ENCODE measurements at places on chromosomes 3 and 15. TPM values are rescaled to one million over a fixed set of nuclear protein-coding genes. Genes with fewer than 3 reads are reported as not detected.

The NDN gene
- 23.1 TPM for polyA plus RNA-seq

The TM4SF1 gene
- 1,407 TPM for polyA plus RNA-seq

The CEMIP gene
- polyA plus RNA-seq, result 0.02 TPM

The HEMK1 gene
- polyA plus RNA-seq, result 15.9 TPM

The FBXO40 gene
- not detected for polyA plus RNA-seq

The IL20RB gene
- 0.65 TPM for polyA plus RNA-seq

The ASB7 gene
- polyA plus RNA-seq, result 5.7 TPM

The ERICH6 gene
- not detected for polyA plus RNA-seq

The SLC24A5 gene
- polyA plus RNA-seq, result not detected

The FOXB1 gene
- polyA plus RNA-seq, result not detected

The ITGA11 gene
- 1.0 TPM for polyA plus RNA-seq

- DNase-seq, result no peak
Observed at GRCh38 chr3:132232231-132232792, 84.9 kb upstream of the ACP3 start.

DNA sequence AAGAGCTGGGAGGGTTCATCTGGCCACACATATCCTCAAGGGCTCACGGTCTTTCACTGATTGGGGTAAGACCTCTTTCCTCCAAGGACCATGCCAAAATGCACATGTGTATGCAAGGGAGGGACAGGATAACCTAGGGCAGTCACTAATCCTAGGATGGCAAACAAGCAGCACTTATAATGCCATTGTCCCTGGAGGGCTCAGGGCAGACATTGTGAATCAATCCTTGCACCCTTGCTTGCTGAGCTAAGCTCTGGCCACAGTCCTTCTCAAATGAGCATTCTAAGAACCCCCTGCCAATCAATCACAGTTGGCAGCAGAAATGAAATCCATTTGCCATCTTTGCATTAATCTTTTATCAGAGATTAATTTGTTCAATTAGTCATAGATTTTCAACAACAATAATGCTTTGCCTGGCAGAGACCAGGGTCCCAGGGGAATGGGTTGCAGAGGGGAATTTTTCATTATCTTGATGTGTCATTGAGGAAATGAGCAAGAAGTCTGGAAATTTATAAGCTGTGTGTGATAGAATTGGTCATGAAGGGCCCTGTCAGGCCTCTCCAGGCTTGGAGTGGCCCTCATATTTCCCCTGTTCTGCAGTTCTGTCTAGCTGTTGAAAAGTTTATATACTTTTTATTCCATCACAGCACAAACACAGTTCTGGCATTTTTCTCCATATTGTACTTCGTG lies 57.2 kb upstream of the KY start:
- DNase-seq, result peak; percentile 72

DNA sequence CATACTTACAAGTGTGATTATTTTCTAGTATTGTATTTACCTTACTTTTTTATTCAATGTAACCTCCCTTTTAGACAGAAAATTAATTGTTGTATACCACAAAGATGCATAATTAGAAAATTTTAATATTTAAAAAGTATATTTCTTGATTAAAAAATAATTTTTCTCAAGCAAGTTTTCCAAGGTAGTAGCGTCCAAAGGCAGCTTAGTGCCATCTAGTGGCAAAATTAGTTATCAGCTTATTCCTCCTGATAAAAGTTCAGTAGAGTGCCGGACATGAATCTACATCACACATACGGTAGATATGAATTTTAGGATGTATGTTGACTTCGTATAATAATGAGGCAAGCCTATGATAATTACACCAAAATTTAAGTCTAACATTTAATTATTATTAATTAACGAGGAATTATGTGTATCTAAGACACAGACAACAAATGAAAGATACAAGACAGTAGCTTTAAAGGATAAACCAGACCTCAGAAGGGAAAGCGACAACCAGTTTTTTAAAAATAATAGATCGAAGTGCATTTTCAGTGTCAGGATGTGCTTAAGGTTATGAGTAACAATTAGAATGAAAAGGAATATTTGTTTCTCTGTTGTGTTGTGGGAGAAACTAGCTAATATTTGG lies 405.9 kb downstream of the ROBO1 start:
- peak; percentile 48 for DNase-seq

GRCh38 chr3:101203411-101203810 lies 117.0 kb downstream of the IMPG2 start:
- DNase-seq, result no peak

GRCh38 chr15:51322621-51323296 lies 15.6 kb downstream of the CYP19A1 start:
- DNase-seq, result no peak

DNA sequence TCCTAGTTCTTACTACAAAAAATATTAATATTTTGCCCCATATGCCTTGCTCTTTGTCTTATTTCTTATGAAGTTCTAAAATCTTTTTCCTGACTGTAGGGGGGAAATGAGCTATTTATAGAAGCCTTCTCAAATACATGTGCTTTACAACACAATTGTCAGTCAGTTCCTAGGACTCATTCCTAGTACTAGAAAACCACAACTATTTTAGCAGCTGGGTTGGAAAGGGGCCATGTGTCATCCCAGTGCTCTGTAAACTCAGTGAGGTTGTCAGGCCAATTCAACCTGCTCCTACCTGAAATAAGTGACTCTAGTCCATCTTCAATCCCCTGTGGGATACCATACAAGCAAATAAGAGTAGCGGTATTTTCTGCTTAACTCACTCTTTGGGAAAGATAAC lies 153.8 kb downstream of the ULK4 start:
- DNase-seq, result no peak

DNA sequence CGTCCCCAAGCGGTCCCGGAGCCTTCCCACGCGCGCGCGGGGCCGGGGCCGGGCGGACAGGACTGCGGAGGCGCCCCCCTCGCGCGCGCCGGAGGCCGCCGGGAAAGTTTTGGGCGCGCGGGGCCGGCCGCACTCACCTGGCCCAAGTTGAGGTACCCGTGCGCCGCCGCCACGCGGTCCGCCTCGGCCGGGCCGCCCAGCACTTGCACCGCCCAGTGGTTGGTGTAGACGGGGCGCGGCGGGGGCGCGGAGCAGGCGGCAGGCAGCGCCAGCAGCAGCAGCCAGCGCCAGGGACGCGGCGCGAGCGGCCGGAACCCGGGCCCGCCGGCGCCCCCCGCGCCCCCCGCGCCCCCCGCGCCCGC lies 289 bp downstream of the PCSK6 start:
- DNase-seq, result no peak

- no peak for DNase-seq
Observed at GRCh38 chr3:13584427-13584891, 35.5 kb downstream of the FBLN2 start.

DNA sequence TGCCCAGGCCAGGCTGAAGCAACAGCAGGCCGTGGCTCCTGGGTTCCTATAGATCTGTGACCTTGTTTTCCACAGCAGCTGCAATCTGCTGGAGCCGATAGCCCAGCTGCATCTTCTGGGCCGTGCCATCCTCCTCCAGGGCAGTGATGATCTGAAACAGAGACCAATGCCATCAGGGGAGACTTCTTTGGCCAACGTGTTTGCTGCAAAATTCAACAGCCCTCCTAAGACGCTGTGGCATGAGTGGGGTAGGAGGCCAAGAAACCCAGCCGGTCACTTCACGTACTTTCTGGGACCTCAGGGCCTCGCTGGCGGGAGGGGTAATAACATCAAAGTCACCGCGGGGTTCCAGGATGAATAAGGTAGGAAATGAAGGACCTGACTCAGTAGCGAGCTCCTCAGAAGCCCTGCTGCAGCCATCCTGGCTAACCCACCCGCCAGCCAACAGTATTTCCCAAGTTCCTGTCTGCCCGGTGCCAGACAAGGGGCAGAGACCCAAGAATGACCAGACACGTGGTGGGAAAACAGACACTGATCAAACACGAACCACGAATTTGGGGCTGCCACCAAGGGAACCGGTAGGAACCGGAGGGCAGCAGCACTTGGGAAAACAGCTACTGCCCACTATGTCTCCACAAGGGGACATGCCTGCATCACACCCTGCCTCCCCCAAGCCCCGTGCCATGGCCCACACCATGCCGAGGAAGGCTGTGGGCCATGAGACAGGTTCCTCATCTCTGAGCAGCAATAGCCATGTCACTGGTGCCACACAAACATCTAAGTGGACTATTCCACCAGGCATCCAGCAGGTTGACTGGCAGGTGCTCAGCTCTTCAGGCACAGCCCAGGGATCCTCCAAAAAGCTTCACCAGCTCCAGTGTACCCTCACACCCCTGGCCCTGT lies 25.2 kb downstream of the PLXNB1 start:
- no peak for DNase-seq

- DNase-seq, result no peak
Observed at GRCh38 chr3:159923956-159924355, 64.7 kb upstream of the IL12A start.

DNA sequence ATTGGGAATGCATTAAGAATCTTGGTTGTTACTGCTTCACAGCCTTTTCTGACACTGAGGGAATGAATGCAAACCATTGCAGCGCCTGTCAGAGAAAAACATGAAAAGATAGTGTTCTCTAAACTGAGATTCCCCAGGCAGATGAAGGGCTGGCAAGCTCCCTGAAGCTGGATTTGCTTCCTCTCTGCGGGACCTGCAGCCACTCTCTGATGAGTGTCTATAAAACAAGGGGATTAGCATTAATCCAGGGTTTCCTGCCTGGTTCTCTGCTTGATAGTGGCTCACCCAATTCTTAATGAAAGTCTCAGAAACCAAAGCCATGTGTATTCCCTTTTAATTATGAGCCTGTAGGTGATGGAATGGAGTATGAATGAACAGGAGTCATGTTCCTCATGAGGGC lies 344.3 kb upstream of the UMPS start:
- no peak for DNase-seq

GRCh38 chr3:10738688-10739372 lies 77.2 kb upstream of the SLC6A11 start:
- peak; percentile 70 for DNase-seq

- no peak for DNase-seq
Observed at GRCh38 chr15:56099311-56099710, 105.9 kb upstream of the NEDD4 start.

- DNase-seq, result no peak
Observed at GRCh38 chr3:58032186-58032585, 24.0 kb downstream of the FLNB start.

- DNase-seq, result no peak
Observed at GRCh38 chr15:67731112-67731721, 94.1 kb upstream of the SKOR1 start.

- no peak for DNase-seq
Observed at GRCh38 chr3:13141991-13142412, 68.8 kb upstream of the IQSEC1 start.

DNA sequence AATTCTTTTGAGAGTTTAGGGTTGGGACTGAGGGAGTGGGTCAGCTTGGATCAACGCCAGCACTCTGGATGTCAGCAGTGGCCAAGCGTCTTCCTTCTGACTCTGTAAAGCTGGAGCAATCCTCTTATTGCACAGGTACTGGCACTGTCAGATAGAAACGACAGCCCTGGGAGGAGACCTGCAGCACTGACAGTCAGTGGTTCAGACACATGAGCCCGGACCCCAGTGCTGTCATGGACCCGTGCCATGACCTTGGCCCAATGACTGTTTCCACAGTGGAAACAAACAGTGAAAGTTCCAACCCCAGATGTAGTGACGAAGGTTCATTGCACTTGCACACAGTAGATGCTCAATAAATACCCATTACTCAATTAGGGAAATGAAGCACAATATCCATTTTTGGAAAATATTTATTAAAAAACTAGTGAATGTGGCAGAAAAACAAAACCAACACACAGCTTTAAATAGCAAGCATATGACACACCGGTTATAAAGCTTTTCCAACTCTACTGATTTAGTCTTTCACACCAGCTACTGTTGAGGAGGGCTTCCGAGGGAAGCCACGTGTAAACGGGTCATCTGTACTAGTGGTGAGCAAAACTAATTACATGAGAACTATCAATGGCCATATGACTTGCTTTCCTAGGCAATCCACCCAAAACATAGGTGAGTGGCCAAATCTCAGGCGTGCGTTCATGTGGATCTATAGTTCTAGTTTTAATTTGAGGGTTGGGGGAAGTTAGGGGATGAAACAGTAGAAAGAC lies 22.1 kb downstream of the SIAH2 start:
- no peak for DNase-seq

DNA sequence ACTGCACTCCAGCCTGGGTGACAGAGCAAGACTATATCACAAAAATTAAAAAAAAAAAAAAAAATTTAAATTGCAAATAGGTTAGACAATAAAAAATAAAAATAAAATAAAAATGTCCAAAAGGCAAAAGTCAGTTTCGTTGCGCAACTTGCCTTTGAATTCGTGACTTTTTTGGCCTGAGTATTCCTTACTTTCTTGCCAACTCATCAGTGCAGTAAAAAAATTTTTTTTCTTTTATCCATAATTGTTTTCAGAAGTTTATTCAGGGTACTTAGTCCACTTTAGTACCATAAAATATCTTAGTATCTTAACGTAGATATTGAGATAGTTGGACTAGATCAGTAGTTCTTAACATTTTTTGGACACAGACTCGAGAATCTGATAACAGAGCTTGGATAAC lies 22.4 kb upstream of the CILP start:
- no peak for DNase-seq

DNA sequence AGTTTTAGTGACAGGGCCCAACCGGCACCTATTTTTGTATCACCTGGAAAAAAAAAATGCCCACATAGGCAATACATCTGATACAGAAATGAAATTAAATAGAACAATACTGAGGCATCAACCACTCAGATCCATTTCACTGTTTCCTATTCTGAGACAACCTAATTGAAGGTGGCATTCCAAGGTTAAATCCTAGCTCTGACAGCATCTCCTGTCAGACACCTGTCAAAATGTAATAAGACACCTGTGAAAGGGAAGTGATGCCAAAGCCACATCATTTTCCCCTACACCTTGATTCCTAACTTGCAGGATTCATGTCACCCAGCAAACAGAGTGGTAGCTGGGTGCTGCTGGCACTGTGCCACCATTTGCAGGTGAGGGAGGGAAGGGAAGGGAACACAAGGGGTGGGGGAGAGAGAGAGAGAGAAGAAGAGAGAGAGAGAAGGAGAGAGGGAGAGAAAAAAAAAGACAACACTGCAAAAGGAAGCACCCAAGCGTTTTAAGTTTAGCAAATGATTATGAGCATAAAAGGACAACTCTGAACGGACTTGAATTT lies 1044.6 kb upstream of the CFAP20DC start:
- no peak for DNase-seq

GRCh38 chr15:74167891-74168331 lies 5.6 kb upstream of the ISLR start:
- no peak for DNase-seq

DNA sequence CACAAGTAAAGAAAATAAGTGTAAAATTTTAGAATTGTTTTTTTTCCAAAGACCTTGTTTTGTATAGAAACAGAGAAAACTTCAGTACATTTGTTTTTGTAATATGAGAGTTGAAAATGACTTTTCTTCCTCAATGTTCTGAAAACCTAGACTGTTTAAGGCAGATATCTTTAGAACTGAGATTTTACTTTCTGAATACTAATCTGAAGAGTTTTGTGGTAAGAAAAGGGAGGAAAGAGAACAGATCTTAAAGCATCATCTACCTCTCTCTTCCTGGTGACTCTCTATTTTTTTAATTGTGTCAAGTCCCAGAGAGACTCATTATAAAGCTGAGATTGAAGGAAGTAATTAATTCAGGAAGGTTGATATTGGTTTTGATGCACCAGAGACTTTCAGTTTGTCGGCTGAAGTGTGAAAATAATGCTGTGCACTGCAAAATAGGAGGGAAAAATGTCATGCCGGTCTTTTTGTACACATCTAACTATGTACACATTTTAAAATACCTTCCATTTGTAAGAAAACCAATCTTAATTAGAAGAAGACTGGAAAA lies 142.1 kb upstream of the NAALADL2 start:
- no peak for DNase-seq
